ENCODE measurements at places on chromosomes 1 and 21.

DNA sequence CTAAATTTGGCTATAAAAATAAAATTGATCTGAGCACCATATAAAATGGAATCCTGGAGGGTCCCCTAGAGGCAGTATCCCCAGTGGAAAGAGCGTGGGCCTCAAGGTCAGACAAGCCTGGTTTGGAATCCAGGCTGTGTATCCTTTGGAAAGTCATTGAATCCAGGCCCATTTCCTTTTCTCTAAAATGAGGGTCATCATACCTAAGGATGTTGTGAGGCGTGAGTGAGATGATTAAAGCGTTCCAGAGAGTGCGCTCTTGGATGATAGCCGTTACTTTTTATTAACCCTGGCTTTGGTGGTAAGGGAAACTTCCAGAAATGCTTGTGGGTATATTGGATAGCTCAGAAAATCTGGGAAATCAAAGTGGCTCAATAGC, 683 bp upstream of the ZNF436 start:
- DNase-seq, result no peak

- DNase-seq, result no peak
Measured at GRCh38 chr1:234091876-234092275, 187.4 kb downstream of the SLC35F3 start.

DNA sequence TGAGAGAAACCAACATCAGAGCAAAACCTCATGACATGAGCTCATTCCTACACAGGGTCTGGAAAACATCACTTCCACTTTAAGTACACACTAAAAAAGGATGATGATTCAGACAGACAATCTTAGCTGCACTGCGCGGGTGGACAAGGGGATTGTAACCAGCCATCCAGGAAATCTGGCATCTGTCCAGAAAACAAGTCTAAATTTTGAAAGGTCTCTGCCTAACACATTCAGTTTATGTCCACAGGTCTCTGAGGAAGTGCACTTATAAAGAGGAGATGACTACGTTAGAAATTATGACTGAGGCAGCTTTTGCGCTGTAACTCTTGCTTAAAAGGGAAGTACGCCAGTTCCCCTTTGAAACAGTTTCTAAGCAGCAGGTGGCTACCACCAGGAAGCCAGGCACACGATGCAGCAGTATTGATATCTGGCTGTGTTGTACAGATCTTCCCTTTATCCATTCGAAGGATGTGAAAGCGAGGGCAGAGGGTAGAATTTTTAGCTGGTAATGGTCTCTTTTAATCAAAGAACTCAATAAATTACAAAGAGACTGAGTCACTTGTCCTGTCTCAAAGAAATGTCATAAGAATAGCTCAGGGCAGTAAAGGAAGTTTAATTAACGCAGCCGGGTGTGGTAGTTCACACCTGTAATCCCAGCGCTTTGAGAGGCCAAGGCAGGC, 128.0 kb downstream of the SETD4 start:
- no peak for DNase-seq

DNA sequence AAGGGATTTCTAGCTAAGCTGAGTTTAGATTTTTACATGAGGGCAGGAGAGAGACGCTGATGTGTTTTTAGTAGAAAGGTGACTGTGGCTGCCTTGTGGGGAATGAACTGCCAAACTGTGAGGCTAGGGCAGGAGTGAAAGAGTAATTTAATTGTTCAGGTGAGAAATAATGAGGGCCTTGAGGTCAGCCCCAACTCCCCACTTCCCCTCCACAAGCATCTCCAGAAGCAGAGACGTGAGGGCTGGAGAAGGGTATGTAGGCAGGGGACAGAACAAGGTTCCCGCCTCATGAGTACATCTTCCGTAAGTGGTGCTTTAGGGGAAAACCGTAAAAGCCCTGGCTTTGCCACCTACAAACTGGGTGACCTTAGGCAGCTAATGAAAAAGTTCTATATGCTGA, 70.8 kb downstream of the WARS2 start:
- no peak for DNase-seq

DNA sequence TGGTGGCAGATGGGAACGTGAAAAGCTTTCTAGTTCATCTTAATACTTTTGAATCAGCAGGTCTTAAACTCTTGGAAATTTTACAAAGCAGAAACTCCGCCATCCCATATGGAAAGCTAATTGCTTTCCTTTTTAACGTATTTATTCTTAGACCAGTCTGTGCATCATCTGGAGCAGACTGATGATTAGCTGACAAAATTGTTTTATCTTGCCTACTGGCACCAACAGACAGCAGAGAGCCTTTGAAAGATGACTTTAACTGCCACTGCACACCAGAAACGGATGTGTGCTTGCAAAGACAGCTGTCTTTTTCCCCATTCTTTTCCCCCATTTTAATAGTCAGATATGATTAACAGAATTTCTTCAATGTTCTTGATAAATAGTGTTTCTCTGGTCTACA, 97.0 kb downstream of the PLD5 start:
- DNase-seq, result no peak

DNA sequence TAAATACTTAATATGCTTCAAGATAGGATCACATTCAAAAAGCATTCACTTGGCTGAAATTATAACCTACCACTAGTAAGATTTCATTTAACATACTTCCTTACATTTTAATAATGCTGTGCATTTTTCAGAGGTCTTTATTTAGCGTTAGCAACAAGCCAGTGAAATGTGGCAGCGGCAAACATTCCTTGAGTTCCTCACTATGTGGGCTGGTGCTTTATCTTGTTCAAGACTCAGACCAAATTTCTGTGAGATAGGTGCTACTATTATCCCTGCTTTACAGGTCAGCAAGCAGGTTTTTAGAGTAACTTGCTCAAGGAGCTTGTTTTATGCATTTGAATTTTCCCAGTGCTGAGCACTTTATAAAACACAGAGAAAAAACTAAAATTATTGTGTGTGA, 132.7 kb downstream of the PLPPR4 start:
- DNase-seq, result no peak

DNA sequence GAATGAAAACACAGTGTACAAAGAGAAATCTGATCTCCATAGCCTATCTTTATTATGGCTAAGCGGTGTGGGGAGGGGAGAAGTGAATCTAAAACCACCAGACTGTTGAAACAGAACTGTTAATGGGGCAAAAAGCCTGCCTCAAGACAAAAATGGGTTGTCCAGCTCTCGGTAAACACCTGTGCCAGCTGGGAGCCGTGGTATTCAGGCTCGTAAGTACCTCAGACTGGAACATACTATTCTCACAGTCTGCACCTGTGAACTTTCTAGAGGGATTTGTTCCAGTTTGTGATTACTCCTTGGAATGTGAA, 42.7 kb upstream of the ATP1A1 start:
- no peak for DNase-seq

- no peak for DNase-seq
Measured at GRCh38 chr1:34075576-34075975, 89.5 kb downstream of the CSMD2 start.

- peak; percentile 95 for DNase-seq
Measured at GRCh38 chr1:109823543-109824348, 60.0 kb upstream of the EPS8L3 start.

DNA sequence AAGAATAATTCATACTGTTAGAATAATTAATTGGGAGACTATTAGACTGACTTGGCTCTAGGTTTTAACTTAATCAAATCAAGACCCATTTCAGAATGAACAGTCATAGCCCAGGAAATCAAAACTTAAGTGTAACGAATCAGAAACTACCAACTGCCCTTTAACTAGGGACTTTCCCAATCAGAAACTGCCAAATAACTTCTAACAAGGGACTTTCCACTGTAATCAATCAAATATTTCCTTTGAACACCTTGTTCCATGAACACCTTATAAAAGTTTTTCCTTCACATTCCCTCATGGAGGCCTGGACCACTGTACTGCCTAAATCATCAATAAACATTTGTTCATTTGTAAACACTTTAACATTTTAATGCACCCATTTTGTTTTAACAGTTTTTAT, 1054.7 kb upstream of the TMPRSS15 start:
- DNase-seq, result no peak

DNA sequence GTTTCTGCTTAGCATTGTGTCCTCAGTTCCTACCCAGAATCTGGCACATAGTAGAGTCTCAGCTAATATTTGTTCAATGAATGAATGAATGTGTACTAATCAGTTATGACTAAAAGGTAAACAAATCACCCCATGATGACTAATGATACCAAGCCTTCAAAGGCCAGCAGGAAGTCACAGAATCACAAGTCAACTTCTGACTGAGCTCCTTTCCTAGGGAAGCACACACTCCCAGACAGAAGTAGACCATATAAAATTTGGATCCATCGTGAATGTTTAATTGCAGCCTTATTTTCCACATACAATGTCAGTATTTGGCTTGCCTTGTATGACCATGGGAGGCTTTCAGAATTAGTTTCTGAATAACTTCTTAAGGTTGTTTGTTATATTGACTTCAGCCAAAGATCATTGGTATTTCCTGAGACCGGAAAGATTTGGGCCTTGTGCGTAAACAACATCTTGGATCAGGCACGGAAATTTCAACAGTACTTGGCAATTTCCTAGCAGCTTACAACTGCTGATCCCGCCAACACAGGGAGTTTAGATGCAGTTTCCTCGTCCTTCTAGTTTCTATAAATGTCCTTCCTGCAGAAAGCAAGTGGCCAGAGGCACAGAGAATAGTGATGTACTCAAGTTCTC, 185.9 kb upstream of the ATP1B1 start:
- no peak for DNase-seq

DNA sequence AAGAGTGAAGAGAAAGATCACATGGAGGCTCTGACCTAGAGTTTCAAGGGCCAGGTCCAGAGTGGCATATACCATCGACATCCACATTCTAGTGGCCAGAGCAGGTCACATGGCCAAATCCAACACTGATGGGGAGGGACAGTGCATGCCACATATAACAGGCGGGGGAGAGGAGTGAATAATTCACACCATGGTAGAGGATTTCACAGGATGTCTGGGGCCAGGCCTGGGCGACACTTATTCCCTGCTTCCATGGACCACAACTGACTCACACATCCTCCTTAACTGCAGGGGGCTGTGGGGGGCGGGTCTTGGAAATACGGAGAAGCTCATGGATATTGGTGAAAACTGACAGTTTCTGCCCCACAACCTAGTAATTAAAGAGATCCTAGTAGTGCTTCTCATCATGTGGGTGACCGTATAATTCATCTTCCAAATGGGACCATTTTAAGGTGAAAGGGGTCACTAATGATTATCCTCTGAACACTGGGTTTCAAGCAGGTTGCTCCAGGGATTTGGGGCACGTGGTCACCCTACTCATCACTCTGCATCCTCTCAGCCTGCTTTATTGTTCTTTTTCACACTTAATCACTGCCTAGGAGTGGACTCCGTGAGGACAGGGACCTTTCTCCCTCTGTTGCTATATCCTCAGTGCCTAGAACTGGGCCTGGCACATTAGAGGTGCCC, 44.0 kb downstream of the IGSF21 start:
- DNase-seq, result no peak

GRCh38 chr1:245939756-245940345, 567.2 kb downstream of the SMYD3 start:
- no peak for DNase-seq

DNA sequence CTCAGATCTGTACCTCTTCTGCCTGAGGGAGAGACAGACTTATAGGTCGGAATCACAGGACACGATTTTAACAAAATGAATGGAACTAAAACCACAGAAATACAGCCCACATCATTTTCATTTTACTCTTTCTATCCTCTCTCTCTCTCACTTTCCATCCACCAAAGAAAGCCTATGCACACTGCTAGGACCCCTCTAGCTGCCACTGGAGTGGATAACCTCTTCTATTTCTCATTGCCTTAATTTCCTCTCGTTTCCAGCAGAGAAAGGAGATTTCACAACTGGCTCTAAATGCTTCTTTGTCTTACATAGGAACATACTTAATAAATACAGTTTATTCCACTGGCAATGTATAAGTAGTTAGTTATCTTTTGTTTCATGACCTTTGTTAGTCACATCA, 867.8 kb upstream of the ADGRL4 start:
- DNase-seq, result no peak

DNA sequence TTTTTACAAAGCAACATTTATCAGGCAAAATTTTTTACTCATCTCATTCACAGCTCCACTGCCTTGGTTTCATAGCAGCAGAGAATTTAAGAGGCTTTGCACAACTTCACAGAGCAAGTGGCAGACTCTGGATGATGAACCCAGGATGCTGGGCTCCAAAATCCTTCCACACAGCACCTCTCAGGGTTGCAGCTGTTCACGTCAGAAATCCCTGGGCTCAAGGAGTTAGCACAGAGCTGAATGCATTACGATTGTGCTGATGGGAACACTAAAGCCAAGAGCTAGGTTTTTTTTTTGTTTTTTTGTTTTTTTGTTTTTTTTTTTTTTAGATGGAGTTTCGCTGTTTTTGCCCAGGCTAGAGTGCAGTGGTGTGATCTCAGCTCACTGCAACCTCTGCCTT, 2.4 kb upstream of the HTR6 start:
- no peak for DNase-seq

DNA sequence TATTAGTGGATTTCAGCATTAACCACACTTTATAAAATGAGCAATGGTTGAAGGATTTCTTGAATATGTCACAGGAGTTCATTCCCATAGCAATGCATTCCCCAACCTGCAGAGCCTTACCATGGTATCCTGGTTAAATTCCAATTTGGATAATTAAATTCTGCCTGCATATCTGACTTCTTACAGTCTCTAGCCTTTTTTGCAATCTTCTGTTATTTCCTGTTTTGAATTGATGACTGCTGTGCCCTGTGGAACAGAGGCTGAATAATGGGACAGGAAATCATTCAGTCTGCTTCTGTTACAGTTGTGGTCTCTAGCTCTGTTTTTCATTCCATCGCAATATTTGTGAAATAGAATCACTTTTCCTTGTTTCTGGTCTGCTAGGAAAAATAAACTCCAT, 1823.9 kb downstream of the PLA2G4A start:
- no peak for DNase-seq

GRCh38 chr1:231990388-231990787, 363.8 kb downstream of the DISC1 start:
- no peak for DNase-seq

DNA sequence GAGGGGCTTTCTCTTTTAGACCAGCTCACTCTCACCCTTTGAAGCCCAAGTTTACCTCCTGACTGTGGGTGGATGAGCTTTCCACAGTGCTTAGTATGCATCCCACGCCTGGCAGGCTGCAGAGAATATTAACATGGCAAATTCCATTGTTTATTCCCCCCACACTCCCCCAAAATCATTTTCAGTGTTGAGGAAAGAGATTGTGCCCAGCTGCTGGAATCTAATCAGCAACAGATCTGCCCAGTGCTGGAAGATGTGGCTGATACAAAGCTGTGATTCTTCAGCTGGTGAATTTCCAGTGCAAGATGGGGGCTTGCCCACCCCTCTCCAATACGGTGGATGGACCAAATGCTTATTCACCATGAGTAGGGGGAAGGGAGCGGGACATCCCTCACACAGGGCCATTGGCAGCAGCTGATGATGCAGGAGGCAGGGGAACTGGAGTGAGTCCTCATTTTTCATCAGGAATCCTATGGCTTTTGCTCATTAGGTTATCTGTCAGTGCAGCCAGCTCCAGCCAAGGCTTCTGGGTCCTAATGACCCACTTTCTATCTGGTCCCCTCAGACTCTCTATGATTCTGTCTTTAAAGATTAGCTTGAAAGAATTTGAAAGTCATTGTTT, 39.7 kb upstream of the KCNA3 start:
- peak; percentile 21 for DNase-seq

- DNase-seq, result peak; percentile 73
Measured at GRCh38 chr1:156119503-156120209, 5.1 kb downstream of the LMNA start.

GRCh38 chr1:61392409-61393242, 310.3 kb downstream of the NFIA start:
- peak; percentile 82 for DNase-seq

All from K562 (cell line).